ENCODE measurements at places on chromosomes 2 and 18. TPM values are rescaled to one million over a fixed set of nuclear protein-coding genes. Genes with fewer than 3 reads are reported as not detected.

DNA sequence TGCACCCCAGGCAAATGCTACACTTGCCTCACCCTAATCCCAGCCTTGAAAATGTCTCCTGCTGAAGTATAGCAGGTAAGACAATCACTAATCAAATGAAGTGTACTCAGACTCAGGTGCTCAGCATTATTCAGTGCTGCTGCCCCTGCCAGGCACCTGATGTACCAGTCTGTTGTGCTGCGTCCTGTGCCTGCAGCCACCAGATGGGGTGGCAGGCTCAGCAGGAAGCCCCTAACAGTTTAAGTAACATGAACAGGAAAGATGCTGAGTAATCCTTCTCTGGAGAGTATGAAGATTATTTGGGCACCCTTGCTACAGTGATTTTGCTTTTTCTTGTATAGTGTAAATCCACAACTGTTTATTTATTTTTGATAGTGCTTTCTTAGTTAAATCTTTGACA, 69.1 kb downstream of the TACR1 start:
- H3K36me3 ChIP-seq: no peaks in the 10 kb centered on the region
- no peaks in the 10 kb centered on the region for H3K4me1 ChIP-seq
- DNase-seq: no peak
- no peak overlapping the region for H3K4me3 ChIP-seq
- no peak overlapping the region for H3K27ac ChIP-seq
- no peaks in the 10 kb centered on the region for H3K27me3 ChIP-seq

GRCh38 chr2:11949732-11950523, 203.5 kb downstream of the LPIN1 start:
- H3K27ac ChIP-seq: no peak overlapping the region
- no peak for DNase-seq
- no peaks in the 10 kb centered on the region for H3K4me1 ChIP-seq
- H3K27me3 ChIP-seq: no peaks in the 10 kb centered on the region
- no peak overlapping the region for H3K4me3 ChIP-seq

- H3K27ac ChIP-seq: no peak overlapping the region
- no peaks in the 10 kb centered on the region for H3K36me3 ChIP-seq
- H3K27me3 ChIP-seq: no peaks in the 10 kb centered on the region
- H3K4me3 ChIP-seq: no peak overlapping the region
- DNase-seq: no peak
- no peaks in the 10 kb centered on the region for H3K4me1 ChIP-seq
Measured at GRCh38 chr18:56060967-56061541, 473.1 kb upstream of the TCF4 start.

DNA sequence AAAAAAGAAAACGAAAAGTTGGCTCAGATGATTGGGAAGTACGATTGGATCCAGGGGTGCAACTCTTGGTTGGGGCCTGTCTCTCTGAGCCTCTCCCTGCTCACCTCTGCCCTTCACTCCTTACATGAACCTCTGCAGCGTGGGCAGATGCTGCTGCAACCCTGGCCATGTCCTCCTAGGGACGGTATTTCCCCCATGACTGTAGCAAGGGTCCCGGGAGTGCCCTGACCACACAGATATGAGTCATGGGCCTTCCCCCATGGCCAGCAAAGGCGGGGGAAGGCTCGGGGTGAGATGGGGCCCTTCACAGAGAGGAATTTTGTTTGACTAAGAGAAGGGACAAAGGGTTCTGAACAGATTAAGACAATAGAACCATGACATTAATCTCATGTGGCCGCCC, 129.0 kb downstream of the NCK2 start:
- H3K36me3 ChIP-seq: peaks cover 2% of the 10 kb centered on the region
- no peak overlapping the region for H3K4me3 ChIP-seq
- no peaks in the 10 kb centered on the region for H3K27me3 ChIP-seq
- H3K4me1 ChIP-seq: peaks cover 22% of the 10 kb centered on the region

DNA sequence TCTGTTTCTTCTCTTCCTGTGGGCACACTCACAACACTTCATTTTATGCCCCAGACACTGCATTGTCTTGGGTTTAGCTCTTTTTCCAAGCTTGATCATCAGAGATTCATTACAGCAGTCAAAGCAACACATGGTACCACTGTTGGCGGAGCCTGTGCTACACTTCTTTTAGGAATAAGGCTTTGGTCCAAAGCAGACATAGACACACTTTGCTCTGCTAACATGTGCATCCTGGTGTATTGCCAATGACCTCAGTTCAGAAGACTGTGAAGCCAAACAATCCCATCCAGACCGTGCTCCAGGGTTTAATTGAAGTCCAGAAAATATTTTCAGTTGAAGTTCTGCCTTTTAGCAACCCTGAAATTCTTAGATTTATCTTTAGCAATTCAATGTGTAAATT, 354.6 kb upstream of the RAB12 start:
- no peak overlapping the region for H3K4me3 ChIP-seq
- no peak overlapping the region for H3K27ac ChIP-seq
- peaks cover 2% of the 10 kb centered on the region for H3K36me3 ChIP-seq
- no peaks in the 10 kb centered on the region for H3K4me1 ChIP-seq
- no peak for DNase-seq

DNA sequence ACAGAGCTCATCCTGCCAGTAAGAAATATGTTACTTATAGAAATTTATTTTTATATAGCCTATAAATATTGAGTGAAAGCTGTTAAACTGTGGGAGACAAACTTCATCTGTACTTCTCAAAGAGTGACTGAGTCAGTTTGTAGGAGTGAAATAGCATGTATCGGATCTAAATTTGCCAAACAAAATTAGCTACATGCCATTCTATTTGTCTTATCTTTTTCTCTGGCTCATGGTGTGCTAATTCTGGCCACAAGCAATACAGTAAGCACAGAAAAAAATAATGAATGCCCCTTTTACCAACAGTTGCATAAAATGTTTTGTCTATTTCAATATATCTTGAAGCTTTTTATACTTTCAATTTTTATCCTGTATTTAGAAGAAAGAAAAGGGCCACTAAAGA, 12.5 kb downstream of the ERBB4 start:
- H3K36me3 ChIP-seq: no peaks in the 10 kb centered on the region
- H3K4me3 ChIP-seq: no peak overlapping the region
- no peak overlapping the region for H3K27ac ChIP-seq
- peaks cover 18% of the 10 kb centered on the region for H3K4me1 ChIP-seq

- DNase-seq: peak; percentile 41
- no peaks in the 10 kb centered on the region for H3K4me1 ChIP-seq
- H3K27me3 ChIP-seq: no peaks in the 10 kb centered on the region
- H3K36me3 ChIP-seq: no peaks in the 10 kb centered on the region
Measured at GRCh38 chr18:13813271-13813849, 10.6 kb upstream of the MC5R start.

GRCh38 chr2:19141234-19142004, 217.0 kb downstream of the OSR1 start:
- no peaks in the 10 kb centered on the region for H3K4me1 ChIP-seq
- H3K27ac ChIP-seq: no peak overlapping the region
- no peak overlapping the region for H3K4me3 ChIP-seq

- H3K27ac ChIP-seq: no peak overlapping the region
- peaks cover 8% of the 10 kb centered on the region for H3K4me1 ChIP-seq
- H3K4me3 ChIP-seq: no peak overlapping the region
- H3K36me3 ChIP-seq: no peaks in the 10 kb centered on the region
- no peaks in the 10 kb centered on the region for H3K27me3 ChIP-seq
- DNase-seq: no peak
Measured at GRCh38 chr2:156537141-156537540, 101.0 kb downstream of the GPD2 start.

GRCh38 chr2:212726403-212726802, 187.8 kb upstream of the ERBB4 start:
- H3K4me3 ChIP-seq: no peak overlapping the region
- H3K27ac ChIP-seq: no peak overlapping the region
- no peaks in the 10 kb centered on the region for H3K36me3 ChIP-seq
- no peaks in the 10 kb centered on the region for H3K4me1 ChIP-seq
- H3K27me3 ChIP-seq: no peaks in the 10 kb centered on the region

- no peaks in the 10 kb centered on the region for H3K27me3 ChIP-seq
- H3K4me1 ChIP-seq: peaks cover 15% of the 10 kb centered on the region
- no peak overlapping the region for H3K27ac ChIP-seq
- H3K36me3 ChIP-seq: no peaks in the 10 kb centered on the region
Measured at GRCh38 chr2:71952572-71953188, 195.0 kb downstream of the CYP26B1 start.

The SS18 gene
- 17.3 TPM for total RNA-seq

The SLC39A6 gene
- 21.3 TPM for total RNA-seq

The TSPYL6 gene
- total RNA-seq: not detected

The HOXD4 gene
- total RNA-seq: 0.26 TPM

Measured in psoas muscle (tissue), 8 donors.